Activated CD8-positive, alpha-beta T cell treated with anti-CD3 and anti-CD28 coated beads, Interleukin-2, amount 10 ng/mL, durations not matched to agents 7 days and 5 days (primary cell): ENCODE measurements at places on chromosomes 16 and 17.

GRCh38 chr16:84358601-84359295 lies 9.6 kb upstream of the ATP2C2 start:
- no peak for DNase-seq

DNA sequence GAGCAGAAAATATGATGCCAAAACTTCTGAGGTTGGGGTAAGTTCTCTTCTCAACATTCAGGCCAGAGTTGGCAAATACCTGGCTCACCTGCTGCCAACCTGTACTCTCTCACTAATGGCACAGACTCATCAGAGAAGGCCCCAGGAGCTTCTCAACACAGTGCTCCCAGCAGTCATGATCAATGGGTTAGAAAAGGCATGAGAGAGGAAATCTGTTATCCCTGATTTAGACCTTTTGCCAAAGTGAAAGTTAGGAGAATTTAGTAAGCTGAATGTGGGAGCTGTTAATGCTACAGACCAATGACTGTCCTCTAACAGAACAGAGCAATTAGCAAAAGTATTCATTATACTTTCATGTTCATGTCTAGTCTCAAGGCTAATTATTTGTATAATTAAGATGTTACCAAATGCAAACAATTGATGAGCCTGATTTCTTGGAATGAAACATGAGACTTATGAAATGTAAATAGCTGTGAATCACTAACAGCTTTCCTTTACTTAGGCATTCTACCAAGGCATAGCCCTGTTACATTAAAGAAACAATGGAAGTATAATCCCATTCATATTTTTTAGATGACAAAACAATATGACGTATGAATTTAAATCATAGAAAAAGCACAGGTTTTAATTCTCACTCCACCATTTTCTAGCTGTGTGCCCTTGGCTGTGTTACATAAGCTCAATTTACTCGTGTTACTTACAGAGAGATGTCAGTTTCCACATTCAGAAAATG lies 68.7 kb upstream of the MARCHF10 start:
- DNase-seq = no peak

- DNase-seq = no peak
Measured at GRCh38 chr17:27521281-27522027, 65.2 kb downstream of the KSR1 start.

DNA sequence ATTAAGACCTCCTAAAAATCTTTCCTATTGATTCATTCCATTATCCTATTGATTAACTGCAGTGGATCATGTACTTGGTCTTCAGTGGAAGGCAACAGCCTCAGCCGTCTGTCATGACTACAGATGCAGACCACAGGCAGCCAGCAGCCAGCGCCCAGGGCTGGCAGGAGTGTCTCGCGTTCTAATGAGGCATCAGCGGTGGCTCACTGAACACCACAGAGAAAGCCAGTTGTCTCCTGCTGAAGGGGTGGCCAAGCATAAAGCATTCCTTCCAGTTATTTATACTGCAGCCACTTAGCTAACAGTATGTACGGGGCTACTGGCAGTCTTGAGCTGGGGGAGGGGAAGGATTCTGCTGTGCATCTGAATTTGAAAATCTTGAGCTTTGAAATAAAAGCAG lies 214.3 kb downstream of the IRX3 start:
- no peak for DNase-seq

- no peak for DNase-seq
Measured at GRCh38 chr16:4625560-4626159, 1.0 kb downstream of the MGRN1 start.

DNA sequence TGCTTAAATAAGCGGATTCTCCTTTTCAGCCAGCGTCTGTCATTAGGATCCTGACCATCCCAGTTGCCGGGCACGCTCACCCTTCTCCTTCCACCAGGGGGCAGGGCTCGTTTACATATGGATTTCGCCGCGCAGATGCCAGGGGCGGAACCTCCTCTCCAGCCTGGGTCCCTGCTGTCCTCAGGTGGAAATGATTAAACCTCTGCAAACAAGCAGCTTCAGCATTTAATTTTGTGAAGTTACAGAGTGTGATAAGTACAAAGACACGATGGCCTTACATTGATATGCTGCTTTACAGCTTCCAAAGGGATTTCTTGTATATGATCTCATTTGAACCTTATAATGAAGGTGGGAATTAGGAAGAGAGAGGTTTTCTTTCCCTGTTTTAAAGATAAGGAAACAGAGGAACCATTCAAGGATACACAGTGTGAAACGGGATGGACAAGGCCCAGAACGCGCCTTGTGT lies 3.9 kb upstream of the KRT28 start:
- peak; percentile 84 for DNase-seq

- DNase-seq = no peak
Measured at GRCh38 chr17:75365931-75366275, 39.6 kb downstream of the GRB2 start.

- DNase-seq = no peak
Measured at GRCh38 chr17:39553341-39553945, 54.3 kb downstream of the NEUROD2 start.

DNA sequence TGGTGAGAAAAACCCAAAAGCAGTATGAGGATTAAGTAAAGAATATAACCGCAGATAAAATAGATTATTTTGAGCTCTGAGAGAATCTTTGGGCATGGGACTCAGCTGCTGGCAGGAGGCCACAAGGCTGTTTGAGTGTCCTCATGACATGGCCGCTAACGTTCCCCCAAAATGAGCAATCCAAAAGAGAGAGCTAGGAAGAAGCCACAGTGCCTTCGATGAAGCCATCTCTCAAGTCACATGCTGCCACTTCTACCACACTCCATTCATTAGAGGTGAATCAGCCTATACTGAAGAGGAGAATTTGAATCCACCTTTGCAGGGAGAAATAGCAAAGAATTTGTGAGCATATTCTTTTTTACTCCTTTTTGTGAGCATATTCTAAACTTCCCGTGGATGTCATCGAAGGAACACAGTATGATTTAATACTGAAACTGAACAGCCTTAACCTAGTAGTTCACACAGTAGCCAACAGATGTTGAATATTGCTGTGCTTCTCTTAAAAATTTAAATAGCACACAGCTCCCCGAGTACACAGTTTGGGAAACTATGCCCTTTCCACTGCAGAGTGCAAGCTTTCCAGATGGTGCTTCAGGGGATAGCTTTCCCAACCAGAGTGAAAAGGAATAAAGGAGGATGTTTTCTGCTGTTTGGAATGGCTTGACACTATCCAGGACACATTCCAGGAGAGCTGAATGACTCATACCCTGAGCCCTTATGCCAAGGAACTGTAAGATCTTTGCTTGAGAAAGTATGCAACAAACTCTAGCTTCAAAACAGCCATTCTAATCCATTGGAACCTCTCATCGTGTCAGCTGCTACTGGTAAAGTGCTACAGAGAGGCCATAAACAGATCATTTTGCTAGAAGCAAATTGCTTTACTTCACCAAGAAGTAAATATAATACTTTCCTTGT lies 33.9 kb downstream of the ANKFY1 start:
- DNase-seq = no peak

DNA sequence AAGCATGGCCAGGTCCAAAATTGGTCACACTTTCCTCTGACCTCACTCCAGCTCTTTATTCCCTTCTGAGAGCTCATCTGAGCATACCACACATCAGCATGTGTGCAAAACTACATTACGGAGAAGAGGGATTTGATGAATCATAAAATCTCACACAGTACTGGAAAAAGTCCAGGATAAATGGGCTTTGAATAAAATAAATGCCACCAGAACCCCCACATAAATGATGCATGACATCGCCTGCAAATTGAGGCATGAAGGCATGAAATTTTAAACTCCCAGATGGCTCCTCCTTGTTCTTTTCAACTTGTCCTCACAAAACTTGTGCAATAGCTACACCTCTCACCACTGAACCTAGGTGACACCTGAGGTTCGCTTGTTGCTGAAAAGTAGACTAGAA lies 439.5 kb downstream of the CA10 start:
- no peak for DNase-seq

DNA sequence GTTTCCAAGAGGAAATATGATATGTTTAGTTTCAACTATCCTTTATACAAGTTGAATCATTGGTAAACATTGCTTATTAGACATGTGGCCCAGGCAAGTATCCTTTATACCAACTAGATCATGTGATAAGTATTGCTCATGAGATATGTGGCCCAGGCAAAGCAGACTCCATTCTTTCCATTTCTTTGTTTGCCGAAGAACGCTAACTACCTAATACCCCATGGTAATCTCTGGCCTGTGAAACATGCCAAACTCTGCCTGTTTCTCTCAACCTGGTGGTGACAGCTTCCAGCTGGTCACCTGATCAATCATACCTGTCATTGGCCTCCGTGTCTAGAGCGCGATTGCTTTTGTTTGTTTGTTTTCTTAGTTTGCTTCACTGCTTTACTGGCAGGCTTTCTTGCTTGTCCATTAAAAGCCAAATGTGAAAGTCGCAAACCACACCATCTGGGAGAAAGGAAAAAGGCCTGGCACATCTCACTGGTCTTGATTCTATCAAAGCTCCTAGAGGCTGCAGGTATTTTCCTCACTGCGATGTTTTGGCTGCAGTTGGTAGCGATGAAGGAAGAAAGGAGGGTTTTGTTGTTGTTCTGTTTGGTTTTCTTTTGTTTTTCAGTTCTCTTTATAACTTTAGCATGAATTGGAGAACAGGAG lies 686.2 kb downstream of the KCNJ2 start:
- no peak for DNase-seq

DNA sequence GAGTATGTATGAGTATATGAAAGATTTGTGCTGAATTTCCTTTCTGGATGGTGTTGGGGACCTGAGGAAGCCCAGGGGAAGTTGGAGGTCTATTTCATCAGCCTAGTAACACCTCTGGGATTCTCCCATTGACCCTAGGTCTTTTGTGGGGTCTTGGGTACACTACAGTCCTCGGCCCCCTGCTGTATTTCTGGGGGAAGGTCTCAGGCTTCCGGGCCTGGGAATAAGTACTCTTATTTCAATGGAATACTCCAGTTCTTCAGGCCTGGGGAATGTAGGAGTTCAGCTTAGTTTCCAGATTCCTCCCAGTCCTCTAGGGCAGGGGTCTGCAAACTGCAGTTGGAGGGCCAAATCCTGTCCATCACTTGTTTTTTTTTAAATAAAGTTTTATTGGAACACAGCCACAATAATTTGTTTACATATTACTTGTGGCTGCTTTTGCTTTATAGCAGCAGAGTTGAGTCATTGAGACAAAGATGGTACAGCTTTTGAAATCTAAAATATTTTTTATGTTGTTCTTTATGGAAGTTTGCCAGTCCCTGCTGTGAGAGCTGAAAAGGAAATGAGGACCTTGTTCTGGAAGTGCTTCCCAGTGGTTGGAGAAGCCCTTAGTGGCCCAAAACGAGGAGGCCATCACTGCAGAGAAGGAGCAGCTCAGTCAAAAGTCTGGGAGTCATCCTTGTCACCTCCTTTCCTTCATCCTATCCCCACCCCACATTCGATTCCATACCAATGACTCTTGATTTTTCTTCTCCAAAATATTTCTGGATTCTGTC lies 142.5 kb upstream of the HS3ST2 start:
- DNase-seq = no peak

- DNase-seq = no peak
Measured at GRCh38 chr17:51516924-51517323, 256.6 kb downstream of the UTP18 start.

DNA sequence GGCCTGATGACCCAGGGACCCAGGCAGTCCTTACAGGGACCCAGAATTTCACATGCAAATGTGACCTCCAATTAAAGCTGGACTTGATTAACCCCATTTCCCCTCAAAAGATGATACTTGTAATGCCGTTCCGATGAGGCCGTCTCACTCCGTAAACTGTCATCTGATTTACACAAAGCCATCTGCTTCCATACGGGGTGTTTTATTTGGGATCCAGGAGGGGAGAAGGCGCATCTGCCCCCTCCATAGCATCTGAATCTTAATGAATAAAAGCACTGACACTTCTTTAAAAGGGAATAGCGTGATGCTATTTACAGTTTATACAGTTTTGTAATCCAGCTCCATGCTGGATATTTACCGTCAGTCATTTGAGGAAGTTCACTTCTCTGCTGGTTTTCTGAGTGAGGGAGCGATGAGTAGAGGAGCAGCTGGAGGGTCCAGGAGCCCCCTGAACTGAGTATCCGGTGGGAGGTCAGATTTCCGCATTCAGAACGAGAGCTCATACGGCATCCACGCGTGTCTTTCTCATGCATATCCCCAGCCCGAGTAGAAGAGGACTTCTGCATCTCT lies 452.7 kb downstream of the WWOX start:
- no peak for DNase-seq

- DNase-seq = no peak
Measured at GRCh38 chr17:17666111-17666714, 15.0 kb upstream of the RAI1 start.

DNA sequence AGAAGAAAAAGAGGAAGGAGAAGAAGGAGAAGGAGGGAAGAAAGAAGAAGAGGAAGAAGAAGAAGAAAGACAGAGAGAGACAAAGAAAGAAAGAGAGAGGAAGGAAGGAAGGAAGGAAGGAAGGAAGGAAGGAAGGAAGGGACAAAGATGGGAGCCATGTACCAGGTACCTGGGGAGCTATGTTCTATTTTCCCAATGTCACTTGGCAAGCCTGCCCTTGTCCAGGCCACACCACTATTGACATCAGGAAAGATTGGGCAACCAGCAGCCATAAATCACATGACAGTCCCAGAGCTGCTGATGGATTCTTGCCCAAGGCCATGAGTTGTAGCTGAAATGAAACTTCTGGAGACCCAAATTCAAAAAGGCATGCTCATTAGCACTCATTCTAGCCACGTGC lies 2.7 kb upstream of the CES1 start:
- DNase-seq = no peak

GRCh38 chr17:34725725-34726124 lies 146.3 kb downstream of the TMEM132E start:
- DNase-seq = no peak

- no peak for DNase-seq
Measured at GRCh38 chr16:67169011-67169451, 1.3 kb upstream of the NOL3 start.

DNA sequence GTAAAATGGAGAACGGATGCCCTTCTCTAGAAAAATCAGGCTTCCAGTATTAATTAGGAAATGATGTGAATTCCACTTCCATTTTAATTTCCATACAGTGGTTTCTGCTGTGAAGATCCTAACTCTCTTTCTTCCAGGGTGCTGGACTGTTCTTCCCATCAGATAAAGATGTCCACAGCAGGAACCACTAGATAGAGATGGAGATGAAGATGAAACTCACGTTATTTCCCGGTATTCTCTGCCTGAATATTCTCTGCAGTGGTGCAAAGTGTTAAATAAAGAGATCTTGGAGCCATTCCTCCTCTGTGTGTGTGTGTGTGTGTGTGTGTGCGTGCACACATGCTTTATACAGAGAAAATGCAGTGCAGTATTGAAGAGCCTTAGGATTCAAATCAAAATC lies 727.5 kb downstream of the KCNJ2 start:
- no peak for DNase-seq
